NCI-H1930 (cell line): ENCODE measurements at places on chromosomes 6 and 20.

DNA sequence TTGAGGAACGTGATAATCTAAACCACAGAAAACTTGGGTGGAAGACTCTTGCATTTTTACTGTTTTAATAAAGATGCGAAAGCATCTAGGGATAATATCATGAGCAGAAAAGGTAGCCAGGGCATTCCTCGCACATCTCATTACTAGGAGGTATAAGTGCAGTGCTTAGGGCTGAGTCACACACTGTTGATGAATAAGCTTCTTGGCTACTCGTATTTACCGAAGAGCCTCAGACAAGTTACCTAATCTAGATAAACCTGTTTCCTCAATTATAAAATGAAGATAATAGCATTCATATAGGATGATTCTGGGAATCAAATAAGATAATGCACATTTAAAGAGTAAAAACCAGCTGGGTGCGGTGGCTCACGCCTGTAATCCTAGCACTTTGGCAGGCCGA, 780 bp upstream of the KIAA0319 start:
- DNase-seq: no peak

- DNase-seq: no peak
Observed at GRCh38 chr6:703552-703951, 10.6 kb upstream of the EXOC2 start.

GRCh38 chr20:53833333-53834061, 236.9 kb downstream of the BCAS1 start:
- DNase-seq: no peak

- DNase-seq: no peak
Observed at GRCh38 chr20:19019734-19020364, 192.6 kb upstream of the SLC24A3 start.

DNA sequence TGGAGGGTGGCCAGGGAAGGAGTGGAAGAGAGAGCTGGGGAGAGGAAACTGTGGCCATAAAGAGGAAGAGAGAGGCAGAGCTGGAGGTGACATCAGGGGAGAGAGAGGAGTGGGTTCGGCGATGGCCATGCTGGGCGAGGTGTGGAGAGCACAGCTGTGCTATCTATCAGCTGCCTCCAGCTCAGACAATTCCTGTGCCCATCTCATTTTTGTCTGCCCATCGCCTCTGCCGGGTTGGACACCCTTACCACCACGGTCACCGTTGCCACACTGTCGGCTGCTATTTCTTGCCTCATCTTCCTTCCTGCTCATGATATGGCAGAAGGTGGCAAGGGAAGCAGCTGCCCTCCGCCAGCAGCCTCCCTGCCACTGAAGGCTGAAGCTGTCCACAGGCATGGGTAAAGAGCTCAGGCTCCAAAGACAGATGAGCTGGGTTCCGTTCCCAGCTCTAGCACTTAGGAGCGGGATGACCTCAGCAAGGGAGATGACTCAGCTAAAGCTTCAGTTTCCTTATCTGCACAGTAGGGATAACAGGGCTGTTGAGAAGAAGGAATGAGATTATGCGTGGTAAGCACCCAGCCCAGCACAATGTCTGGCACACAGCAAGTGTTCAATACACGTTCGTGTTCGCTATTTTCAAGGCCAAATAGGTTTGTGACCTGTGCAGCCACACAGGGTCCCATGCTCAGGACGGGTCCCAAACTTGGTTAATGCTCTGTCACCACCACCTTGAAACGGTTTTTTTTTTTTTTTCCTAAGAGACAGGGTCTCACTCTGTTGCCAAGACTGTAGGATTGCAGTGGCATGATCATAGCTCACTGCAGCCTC, 21.9 kb upstream of the TAF8 start:
- no peak for DNase-seq

GRCh38 chr20:51930775-51931174, 128.5 kb upstream of the SALL4 start:
- DNase-seq: no peak

- no peak for DNase-seq
Observed at GRCh38 chr6:68741501-68742386, 106.7 kb downstream of the ADGRB3 start.

GRCh38 chr6:72740135-72740534, 118.3 kb downstream of the KCNQ5 start:
- DNase-seq: no peak

- DNase-seq: no peak
Observed at GRCh38 chr6:33166363-33166762, 25.9 kb downstream of the COL11A2 start.

GRCh38 chr6:139166956-139167313, 32.1 kb downstream of the HECA start:
- no peak for DNase-seq
